KG1 (cell line): ENCODE measurements at places on chromosomes 2 and 18.

DNA sequence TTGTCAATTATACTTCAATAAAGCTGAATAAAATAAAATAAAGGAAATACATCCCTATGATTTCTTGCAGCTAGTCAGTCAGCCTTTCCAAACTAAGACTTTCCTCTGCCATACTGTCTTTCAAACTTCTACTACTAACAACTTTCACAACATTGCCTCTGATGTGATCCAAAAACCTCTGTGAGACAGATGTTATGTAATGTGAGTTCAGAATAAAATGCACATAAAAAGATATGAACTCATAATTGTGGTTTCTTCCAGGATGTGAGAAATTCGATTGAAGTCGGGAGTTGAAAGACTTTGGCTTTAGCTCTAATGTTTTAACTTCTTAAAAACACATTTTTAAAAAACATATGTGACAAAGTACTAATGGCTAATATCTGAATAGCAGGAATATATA is 98.7 kb downstream of the PIGN start:
- no peak for DNase-seq

DNA sequence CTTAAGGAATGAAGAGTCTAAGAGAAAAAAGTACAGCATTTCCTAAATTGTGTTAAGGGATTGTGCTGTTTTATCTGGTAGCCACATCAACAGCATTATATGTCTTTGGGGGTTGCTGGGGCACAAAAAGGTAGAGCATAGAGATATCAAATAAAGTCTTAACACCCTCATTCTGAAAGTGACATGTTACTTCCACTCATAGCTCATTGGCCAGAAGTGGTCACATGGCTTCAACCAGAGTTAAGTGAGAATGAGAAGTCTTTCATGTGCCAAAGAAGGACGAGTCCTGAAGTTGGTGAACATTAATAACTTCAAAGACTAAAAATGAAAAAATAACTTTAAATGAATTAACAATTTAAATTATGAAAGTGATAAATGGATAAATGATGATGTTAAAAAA is 175.7 kb upstream of the ZEB2 start:
- no peak for DNase-seq

DNA sequence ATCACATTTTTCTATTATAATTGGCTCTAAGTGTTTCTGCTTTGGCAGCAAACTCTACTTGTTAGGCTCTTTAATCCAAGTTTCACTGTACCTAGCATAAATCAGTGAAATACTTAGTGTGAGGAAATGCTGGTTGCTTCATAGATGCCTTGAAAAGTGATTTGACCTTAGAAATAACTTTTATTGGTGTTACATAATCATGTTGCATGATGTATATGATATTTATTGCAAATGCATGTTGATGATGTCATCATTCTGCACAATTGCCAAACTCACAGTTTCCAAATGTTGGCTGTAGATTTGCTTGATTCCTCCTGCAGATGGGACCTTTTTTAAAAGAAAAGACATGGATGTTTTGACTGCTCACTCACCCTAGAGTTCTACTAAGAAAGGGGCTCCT is 137.6 kb upstream of the BCL2L11 start:
- DNase-seq: no peak

DNA sequence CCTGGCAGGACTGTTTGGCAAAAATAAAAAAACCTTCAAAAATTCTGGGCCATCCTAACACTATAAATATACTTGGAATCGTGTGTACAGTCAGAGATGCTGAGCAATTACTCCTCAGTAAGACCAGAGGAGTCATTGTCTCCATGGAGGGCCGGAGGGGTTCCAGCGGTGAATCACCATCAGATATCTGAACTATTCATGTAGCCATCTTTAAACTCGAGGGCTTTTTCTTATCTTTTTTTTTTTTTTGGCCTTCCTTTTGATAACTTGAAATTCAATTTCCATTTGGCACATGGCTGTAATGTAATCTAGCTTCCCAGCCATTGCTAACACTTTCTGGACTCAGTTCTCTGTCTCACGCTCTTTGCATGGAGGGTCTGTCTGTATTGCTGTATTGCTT is 7.4 kb upstream of the FHL2 start:
- DNase-seq: no peak

DNA sequence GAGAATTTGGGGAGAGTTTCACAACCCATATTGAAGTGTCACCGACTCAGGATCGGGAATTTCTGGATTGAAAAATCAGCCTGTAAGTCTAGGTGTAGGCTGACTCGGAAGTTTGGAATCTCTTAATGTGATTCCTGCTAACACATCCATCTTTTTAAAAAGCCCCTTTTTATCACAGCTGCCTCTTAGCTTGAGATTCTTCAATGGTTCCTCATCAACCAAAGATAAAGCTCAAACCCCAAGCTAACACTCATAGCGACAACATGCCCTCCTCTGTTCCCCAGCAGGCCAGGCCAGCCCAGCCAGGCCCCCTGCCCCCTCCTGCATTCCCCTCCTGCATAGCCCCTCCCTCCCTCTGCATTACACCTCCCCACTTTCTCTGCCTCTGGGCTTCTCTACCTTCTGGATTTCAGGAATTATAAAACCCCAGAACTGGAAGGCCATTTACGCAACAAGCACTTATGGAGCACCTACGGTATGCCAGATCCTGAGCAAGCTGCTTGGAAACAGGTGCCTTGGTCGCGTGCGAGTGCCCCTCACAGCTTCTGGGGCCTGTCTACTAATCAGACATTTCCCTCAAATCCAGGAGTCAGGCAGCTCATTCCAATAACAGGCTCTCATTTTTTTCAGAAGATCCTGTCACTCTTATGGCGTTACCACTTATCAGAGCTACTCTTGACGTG is 63.4 kb downstream of the EMX1 start:
- DNase-seq: no peak

GRCh38 chr2:227367427-227367795 is 11.7 kb downstream of the TM4SF20 start:
- DNase-seq: no peak

DNA sequence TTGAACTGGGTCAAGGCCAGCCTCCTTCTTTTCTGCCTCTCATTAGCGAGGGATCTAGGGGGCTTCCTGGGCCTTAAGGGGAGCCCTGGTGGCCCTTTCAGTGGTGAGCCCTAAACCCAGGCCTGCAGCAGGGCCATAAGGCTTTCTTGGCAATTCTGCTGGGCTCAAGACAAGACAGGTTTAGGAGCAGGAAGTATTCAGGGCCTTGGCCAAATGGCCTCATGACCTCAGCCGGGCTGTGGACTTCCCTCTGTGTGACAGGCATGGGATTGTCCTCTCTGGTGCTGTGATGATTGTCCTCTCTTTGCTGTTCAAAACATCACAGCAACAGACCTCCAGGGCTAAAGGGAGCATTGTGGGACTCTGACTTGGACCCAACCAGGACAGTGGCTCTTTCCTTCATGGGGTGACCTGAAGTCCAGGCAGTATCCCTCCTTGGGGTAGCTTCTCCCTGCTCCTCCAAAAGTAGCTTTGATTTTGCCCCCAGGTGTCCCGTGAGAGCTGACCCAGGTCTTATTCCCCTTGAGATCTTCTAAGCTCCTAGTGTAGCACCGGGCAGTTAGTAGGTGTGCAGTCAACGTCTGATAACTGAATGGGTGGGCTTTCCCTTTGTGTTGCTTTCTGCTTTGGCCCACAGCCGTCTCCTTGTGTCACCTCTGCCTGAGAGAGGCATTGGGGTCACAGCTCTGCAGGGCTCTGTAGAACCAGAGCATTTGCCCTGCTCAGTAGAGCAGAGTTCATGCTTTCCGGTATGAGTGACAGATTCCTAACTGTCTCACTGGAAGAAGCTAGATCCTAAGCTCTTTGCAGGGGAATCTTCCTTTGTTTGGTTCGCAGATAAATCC is 14.7 kb downstream of the FOSL2 start:
- no peak for DNase-seq

DNA sequence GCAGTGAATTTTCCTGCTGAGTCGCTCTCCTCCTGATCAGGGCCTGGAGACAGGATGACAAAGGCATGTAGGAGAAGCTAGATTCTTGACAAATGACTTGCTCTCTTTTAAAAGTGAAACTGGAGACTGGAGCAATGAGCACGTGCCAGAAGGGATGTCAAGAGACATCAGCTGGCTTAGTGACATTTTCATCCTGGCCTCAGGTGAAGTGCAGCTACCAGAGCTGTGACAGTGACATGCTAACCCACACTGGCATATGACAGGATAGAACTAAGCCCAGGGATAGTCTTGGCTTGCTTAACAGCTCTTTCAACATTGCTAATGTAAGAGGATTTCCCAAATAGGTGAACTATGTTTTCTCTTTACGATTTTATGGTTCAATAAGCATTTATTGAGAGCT is 757.5 kb upstream of the DDX18 start:
- no peak for DNase-seq

DNA sequence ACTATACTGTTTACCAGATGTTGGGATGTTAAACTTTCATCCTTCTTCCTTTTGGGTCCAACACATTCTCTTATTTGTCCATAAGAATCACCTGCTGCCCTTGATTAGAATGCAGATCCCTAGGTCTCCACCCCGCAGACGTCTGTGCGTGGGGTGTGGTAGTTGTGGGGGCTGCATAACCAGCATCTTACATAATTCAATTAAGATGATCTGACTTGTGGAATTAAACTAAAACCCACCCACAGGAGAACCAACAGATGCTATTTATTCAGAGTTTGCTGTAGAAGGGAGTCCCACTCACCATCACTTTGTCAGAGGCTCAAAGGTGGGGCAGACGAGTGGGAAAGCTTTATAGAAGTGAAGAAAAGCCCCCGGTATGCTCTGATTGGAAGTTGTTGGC is 1.6 kb upstream of the KLHL23 start:
- DNase-seq: no peak
